ENCODE measurements at places on chromosomes 5 and 9. TPM values are rescaled to one million over a fixed set of nuclear protein-coding genes. Genes with fewer than 3 reads are reported as not detected.

- H3K27me3 ChIP-seq: no peaks in the 10 kb centered on the region
- H3K27ac ChIP-seq: peak overlapping the region; percentile 26
- H3K4me1 ChIP-seq: peaks cover 56% of the 10 kb centered on the region
- no peak for DNase-seq
- no peak overlapping the region for H3K4me3 ChIP-seq
- peaks cover 43% of the 10 kb centered on the region for H3K36me3 ChIP-seq
Measured at GRCh38 chr5:172144291-172144815, 43.7 kb downstream of the STK10 start.

DNA sequence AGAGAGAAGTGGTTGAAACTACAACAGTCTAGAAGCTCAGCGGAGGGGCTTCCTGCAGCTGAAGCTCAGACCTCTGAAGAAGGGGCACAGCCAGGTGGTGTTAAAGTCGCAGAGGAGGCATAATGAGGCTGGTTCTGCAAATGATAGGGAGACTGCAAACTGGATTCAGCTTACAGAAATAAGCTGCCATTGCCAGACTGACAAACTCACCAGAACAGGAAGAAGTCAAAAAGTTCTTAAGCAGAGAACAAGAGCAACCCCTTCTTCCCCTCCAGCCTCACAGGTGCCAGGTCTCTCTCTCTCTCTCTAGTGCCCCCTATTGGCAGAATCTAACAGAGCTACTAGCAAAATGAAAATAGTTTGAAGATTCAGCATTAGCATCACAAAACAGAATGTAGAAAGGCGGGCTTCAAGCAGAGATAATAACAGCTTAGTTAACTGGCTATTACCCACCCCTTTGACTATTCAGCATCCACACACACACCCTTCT lies 76.7 kb downstream of the GRAMD2B start:
- H3K27me3 ChIP-seq: no peaks in the 10 kb centered on the region
- peaks cover 4% of the 10 kb centered on the region for H3K4me1 ChIP-seq
- no peaks in the 10 kb centered on the region for H3K36me3 ChIP-seq
- H3K4me3 ChIP-seq: no peak overlapping the region
- DNase-seq: no peak

GRCh38 chr9:237141-237857 lies 22.6 kb downstream of the DOCK8 start:
- H3K27me3 ChIP-seq: no peaks in the 10 kb centered on the region
- DNase-seq: no peak
- peak overlapping the region; percentile 85 for H3K27ac ChIP-seq
- peaks cover 64% of the 10 kb centered on the region for H3K4me1 ChIP-seq

DNA sequence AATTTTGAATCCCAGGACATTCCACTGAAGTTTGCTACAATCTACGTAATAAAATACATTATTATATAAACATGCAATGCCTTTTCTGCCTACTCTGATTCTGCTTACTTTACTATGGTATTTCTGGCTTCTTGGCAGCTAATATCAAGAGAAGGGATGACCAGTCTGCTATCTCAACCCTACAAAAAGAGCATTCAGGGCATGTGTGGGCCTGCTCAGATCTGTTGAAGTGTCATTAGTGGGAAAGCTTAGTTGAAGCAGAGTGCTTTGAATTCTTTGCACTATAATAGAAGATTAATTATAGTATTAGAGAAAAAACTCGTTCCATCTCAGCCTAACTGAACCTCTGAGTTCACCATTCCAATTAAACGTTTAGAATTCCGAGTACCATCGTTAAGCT lies 339.5 kb upstream of the ISL1 start:
- no peak overlapping the region for H3K4me3 ChIP-seq
- H3K27ac ChIP-seq: no peak overlapping the region
- no peak for DNase-seq
- H3K36me3 ChIP-seq: no peaks in the 10 kb centered on the region

- no peak overlapping the region for H3K27ac ChIP-seq
- H3K4me3 ChIP-seq: no peak overlapping the region
- H3K4me1 ChIP-seq: no peaks in the 10 kb centered on the region
- peaks cover 7% of the 10 kb centered on the region for H3K27me3 ChIP-seq
- H3K36me3 ChIP-seq: no peaks in the 10 kb centered on the region
Measured at GRCh38 chr5:130978475-130978874, 186.6 kb downstream of the HINT1 start.

DNA sequence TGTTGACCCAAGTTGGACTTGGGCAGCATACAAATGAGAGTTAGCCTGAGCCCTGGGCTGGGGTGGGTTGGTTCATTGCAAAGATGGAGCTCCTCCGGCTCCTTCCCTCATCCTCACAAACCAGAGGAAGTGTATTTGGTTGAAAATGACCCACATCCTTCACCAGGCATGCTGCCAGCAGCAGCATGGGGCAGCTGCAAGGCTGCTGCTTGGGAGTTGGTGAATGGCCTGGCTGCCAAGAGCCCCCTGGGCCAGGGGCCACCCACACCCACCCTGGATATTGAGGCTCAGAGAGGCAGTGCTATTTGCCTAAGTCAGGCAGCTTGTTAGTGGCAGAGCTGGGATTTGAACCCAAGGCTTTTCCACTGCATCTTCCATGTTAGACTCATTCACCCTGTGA lies 29.5 kb downstream of the PPARGC1B start:
- no peak for DNase-seq
- peaks cover 2% of the 10 kb centered on the region for H3K36me3 ChIP-seq
- peaks cover 5% of the 10 kb centered on the region for H3K4me1 ChIP-seq
- no peak overlapping the region for H3K4me3 ChIP-seq
- H3K27me3 ChIP-seq: no peaks in the 10 kb centered on the region

GRCh38 chr9:114448706-114449105 lies 56.6 kb downstream of the WHRN start:
- H3K27ac ChIP-seq: no peak overlapping the region
- no peak for DNase-seq
- peaks cover 2% of the 10 kb centered on the region for H3K36me3 ChIP-seq
- peaks cover 23% of the 10 kb centered on the region for H3K4me1 ChIP-seq

DNA sequence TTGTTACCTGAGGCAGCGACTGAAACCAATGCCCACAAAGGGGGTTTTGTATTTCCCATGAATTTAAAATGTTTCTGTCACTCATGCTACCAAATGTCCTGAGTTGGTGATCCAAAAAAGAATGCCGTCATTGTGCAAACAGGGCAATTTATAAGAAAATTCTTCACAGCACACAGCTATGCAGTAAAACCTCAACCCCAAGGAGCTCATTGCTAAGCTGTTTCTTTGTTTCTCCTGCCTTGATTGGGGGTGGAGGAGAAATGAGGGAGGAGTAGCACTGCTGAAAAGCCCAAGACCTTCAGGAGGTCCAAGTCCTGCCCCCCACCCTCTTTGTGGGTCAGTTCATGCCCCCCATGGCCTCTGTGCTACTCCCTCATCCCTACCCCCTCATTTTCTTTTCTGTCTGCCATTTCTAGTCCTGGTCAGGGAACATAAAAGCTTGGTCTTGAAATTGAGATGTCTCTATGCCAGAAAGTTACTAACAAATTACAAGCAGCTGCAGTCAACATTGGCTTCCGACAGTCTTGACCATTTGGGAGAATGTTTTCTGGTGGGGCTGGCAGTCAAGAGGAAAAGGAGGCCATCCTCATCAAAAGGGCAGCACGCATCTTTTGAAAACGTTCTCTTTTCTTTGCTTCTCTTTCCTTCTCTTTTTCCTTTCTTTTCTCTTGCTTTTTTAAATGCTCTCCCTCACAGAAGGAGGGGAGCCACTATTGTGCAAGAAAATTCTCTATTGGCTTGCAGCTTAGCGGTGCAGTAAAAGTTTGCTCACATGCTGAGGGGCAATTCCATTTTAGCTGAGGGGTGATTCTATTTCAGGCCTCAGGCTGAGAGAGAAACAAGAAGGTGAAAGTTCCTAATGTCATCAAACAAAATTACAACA lies 133.3 kb downstream of the GCNT1 start:
- H3K27ac ChIP-seq: no peak overlapping the region
- no peak for DNase-seq

DNA sequence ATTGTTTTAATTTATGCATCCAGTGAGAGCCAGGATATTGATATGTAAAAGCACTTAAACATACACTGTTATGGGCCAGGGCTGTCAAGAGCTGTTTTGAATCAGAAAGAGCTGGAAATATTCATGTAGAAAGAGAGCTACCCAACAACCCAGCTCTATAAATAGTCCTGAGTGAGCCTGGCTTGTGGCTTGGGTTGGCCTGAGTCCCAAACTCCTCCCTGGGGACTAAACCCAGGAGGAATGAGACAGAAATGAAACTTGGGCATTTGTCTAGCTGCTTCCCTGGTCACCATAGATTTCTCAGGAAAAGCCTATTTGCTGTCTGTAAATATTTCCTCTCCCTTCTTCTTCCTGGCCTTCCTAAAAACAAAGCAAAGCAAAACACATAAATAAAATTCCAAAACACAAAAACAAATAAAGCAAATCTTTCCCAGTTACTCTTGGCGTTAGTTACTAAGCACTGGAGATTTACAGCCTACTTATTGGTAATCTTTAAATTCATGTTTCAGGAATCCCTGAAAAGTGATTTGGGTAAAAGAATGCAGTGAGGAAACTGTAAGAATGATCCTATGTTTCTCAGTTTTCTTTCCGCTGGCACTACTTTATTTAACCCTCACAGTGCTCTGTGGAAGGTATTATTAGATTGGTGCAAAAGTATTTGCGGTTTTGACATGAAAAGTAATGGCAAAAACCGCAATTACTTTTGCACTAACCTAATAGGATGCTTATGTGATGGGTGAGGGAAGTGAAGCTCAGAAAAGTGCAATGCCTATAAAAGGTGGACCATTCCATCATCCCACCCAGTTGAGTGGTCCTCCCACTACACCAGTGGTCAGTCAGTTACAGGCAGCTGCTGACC lies 111.8 kb downstream of the CARTPT start:
- H3K4me1 ChIP-seq: peaks cover 3% of the 10 kb centered on the region
- no peaks in the 10 kb centered on the region for H3K36me3 ChIP-seq
- peaks cover 2% of the 10 kb centered on the region for H3K27me3 ChIP-seq
- no peak for DNase-seq
- H3K27ac ChIP-seq: no peak overlapping the region
- H3K4me3 ChIP-seq: no peak overlapping the region

GRCh38 chr5:138454121-138454520 lies 11.2 kb upstream of the EGR1 start:
- peaks cover 2% of the 10 kb centered on the region for H3K27me3 ChIP-seq
- no peak overlapping the region for H3K4me3 ChIP-seq
- no peak for DNase-seq
- H3K27ac ChIP-seq: no peak overlapping the region
- peaks cover 18% of the 10 kb centered on the region for H3K4me1 ChIP-seq
- H3K36me3 ChIP-seq: no peaks in the 10 kb centered on the region

DNA sequence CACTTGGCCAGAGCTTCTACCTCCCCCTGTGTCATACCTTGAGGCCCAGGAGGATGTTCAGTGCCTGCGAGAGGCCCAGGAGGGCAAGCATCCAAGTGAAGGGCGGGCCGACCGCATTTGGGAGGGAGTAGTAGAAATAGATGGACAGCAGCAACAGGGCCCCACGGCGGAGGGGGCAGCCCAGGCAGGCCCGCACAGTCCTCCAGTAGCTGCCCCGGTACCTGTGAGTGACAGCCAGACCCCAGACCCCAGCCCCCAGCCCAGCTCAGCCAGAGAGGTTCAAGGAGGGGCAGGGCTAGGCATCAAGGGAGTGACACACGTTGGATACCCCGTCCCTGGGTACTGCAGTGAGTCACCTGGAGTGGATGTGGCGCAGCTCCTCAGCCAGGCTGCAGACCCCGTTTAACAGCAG lies 1.4 kb downstream of the STING1 start:
- no peaks in the 10 kb centered on the region for H3K27me3 ChIP-seq
- DNase-seq: no peak
- H3K36me3 ChIP-seq: peaks cover 27% of the 10 kb centered on the region
- H3K27ac ChIP-seq: peak overlapping the region; percentile 98
- H3K4me1 ChIP-seq: peaks cover 39% of the 10 kb centered on the region

GRCh38 chr9:131534721-131535237 lies 3.7 kb upstream of the UCK1 start:
- no peak for DNase-seq
- peak overlapping the region; percentile 64 for H3K27ac ChIP-seq
- no peak overlapping the region for H3K4me3 ChIP-seq

DNA sequence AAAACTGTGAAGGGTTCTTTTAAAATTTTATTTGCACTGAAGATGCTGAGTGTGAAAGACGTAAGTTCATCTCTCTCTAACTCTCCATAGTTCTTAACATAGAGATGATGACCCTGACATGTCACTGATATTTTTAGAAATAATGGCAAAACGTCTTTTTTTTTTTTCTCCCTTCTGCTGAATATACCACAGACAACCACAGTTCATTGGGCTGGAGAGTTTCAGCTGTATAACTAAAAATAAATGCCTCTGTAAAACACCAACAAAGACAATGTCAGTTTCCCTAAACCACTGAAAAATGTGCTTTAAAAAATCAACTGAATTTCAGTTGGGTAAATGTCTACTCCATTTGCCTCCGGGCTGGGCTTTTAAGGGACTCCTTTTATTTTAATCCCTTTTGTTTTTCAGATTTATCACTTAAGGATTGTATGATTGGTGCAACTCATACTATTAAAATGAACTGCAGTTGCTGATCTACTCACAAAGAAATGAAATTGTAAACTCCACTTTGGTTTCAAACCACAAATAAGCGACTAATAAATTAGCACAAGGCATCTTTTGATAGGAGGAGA lies 830.9 kb upstream of the WWC1 start:
- no peak overlapping the region for H3K27ac ChIP-seq
- H3K4me3 ChIP-seq: no peak overlapping the region
- H3K4me1 ChIP-seq: no peaks in the 10 kb centered on the region
- H3K27me3 ChIP-seq: no peaks in the 10 kb centered on the region

DNA sequence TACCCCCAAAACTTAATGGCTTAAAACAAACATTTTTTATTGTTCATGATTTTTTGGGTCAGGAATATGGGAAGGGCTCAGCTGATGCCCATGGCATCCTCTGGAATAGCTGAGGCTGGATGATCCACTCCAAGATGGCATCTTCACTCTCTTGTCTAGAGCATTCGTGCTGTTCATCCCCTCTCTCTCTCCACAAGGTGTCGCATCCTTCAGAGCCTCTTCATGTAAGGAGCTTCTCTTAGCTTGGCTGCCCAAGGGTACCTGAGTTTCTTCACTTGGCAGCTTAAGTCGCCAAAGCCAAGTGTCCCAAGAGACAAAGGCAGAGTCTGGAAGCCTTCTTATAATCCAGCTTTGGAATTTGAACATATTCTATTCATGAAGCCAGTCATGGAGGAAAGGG lies 294.7 kb downstream of the CHSY3 start:
- H3K27me3 ChIP-seq: no peaks in the 10 kb centered on the region
- no peaks in the 10 kb centered on the region for H3K36me3 ChIP-seq
- H3K4me1 ChIP-seq: no peaks in the 10 kb centered on the region
- no peak overlapping the region for H3K4me3 ChIP-seq
- no peak for DNase-seq

The TSLP gene
- 0.40 TPM for total RNA-seq

The PCDHGA9 gene
- total RNA-seq: not detected

The HAVCR2 gene
- 51.9 TPM for total RNA-seq

The CDKN2A gene
- total RNA-seq: 34.1 TPM

The TAF11L14 gene
- not detected for total RNA-seq

The PGM5 gene
- not detected for total RNA-seq
